ENCODE measurements at places on chromosomes 7 and 10.

DNA sequence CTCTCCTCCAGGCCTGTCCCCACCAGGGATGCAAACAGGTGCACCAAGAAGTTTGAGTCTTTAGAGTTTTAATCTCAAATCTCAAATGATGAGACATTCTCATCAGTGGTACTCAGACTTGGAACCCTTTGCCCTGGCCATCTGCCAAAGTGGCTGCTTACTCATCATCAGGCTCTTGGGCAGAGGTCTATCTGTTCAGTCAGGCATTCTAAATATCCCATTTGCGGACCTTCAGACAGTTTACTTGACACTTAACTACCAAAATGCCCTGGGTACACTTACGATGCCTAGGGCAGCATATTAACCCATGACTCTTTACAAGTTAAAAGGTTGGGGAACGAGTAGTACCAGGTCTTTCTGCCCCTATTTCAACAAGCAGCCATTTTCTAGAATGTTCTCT is 61.2 kb upstream of the YAE1 start:
- no peak for DNase-seq

GRCh38 chr10:91415816-91416215 is 5.7 kb downstream of the HECTD2 start:
- no peak for DNase-seq

- no peak for DNase-seq
These were observed 935 bp downstream of the MMP21 start for GRCh38 chr10:125774581-125775191.

DNA sequence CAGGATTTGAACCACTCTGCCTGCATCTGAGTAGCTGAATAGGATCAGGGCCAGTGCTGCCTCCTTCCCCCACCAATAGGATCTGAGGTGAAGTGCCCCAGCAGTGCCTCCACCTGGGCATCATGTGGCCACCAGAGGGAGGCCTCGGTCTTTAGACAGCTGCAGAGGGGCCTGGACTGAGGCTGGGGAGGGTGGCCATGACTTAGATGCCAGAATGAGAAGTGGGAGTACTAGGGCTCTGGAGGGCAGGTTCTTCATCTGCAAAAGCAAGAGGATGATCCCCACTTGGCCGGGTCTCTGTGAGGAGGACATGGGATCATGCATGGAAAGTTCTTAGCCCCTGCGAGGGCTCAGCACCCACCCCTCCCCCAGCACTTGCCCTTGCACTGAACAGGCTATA is 56.9 kb downstream of the NEUROG3 start:
- DNase-seq, result peak; percentile 7

GRCh38 chr10:117929327-117930067 is 117.2 kb downstream of the RAB11FIP2 start:
- DNase-seq, result no peak

DNA sequence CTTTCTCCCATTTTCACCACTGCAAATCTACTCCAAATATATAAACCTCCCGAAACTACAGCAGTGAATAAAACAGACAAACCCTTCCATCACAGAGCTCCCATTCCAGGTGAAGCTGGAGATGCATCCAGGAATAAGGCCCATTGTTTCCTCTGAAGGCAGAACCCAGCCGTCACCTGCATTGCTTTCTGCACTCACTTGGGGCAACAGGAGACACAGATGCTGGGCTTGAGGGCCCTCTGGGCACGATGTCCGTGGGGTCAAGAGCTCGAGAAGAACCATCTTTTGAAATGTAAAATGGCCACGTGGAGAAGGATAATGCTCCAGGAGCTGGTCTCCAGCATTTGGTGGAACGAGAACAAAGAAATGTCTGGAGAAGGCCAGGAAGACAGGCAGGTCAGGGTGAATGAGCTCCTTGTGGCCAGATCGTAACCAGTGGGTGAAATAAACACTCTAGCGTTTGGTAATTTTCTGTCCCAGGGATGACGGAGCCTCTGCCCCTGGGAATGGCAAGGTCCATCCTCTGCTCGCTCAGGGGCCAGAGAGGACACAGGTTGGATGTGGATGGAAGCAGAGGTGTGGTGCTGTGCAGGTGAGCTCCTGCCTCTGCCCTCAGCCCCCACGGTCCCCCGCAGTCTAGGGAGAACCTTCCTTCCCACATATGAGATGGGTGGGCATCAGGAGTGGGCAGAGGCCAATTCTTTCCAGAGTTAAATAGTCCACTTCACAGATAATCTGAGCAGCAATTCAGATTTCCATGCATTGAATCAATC is 556.1 kb downstream of the DNAJB6 start:
- DNase-seq, result no peak

DNA sequence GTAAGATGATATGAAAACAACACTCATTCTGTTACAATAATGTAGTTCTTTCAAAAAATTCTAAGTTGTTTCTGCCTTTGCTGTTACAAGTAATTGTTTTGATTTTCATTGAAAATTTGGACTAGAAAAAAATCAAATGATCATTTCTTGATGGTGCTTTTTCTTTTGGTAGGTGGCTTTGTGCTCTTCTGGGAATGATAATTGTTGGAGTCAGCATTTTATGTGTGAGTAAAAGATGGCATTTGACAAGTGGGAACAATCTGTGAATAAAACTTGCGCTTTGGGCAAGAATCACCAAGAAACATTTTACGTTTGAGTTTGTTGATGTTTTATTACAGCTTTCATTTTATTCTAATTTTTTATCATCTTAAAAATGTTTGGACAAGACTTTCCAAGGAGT is 25.9 kb downstream of the SLC18A2 start:
- no peak for DNase-seq

DNA sequence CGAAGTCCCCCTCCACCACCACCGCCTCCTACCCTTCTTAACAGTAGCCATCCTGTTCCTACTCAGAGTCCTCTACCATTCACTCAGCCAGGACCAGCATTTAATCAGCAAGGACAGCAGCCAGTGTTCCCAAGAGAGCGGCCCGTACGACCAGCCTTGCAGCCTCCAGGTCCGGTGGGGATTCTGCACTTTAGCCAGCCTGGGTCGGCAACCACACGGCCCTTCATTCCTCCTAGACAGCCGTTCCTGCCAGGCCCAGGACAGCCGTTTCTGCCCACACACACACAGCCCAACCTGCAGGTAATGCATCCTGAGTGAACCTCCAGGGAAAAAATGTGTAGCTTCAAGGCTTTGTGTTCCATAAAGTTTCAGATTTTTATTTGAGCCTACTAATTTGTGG is 74.2 kb downstream of the SHH start:
- DNase-seq, result no peak

- no peak for DNase-seq
These were observed 431.1 kb upstream of the KLF6 start for GRCh38 chr10:4215963-4216575.

DNA sequence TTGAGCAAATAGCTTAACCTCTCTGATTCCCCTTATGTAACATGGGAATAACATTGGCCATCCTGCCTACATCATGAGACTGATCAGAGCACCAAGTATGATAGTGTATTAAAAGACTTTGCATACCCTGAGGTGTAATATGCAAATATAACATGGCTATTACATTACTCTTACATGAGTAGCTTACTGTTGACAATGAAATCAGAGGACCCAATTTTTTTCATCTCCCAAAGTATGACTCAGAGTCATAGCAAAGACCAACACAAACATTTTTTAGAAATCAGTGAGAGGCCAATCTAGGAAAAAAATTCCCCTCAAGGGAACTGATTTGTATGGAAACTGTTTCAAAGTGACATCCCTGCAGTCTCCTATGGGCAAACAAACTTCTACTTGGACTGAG is 47.0 kb upstream of the TMEM140 start:
- no peak for DNase-seq

DNA sequence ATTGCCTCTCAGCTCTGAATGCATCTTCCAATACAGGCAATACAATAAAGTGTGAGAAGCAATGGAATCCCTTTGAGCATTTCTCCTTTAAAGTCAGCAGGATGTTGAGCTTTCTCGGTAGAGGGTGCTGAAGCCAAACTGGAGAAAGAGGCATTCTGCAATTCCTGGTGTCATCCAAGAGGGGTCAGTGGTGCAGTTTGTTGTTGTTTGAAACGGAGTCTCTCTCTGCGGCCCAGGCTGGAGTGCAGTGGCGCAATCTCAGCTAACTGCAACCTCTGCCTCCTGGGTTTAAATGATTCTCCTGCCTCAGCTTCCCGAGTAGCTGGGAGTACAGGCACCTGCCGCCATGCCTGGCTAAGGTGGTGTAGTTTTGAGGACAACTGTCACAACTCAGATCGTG is 486.5 kb downstream of the CALN1 start:
- DNase-seq, result no peak

GRCh38 chr7:110675383-110676103 is 415.4 kb upstream of the LRRN3 start:
- DNase-seq, result no peak

DNA sequence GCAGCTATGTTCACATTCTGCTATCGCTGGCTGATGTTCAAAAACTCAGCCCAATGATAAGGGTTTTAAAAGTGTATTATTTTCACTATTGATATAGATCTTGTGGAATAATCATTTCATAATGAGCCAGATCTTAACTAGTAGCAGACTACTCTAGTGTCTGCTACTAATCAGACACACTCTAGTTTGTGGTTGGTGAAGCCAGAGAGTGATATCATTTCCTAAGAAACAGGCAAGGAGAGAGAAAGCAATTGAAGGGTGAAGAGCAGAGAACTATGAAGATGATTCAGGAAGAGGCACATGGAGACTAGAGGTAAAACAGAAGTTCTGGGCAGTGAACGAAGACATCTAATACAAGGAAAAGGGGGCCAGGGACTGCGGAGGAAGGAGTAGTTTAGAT is 58.2 kb upstream of the BET1 start:
- no peak for DNase-seq

GRCh38 chr7:49400891-49401550 is 372.4 kb upstream of the VWC2 start:
- DNase-seq, result no peak

- DNase-seq, result no peak
These were observed 107.2 kb downstream of the COBL start for GRCh38 chr7:51209426-51209825.

- DNase-seq, result no peak
These were observed 25.8 kb downstream of the ZNF800 start for GRCh38 chr7:127366680-127367079.

GRCh38 chr10:102247734-102248133 is 2.4 kb downstream of the GBF1 start:
- no peak for DNase-seq

- DNase-seq, result no peak
These were observed 24.8 kb downstream of the OIT3 start for GRCh38 chr10:72918352-72918751.

- no peak for DNase-seq
These were observed 226.9 kb upstream of the SEMA3D start for GRCh38 chr7:85413718-85414117.

GRCh38 chr7:10571759-10572158 is 401.9 kb upstream of the PHF14 start:
- no peak for DNase-seq

GRCh38 chr7:114086537-114086913 is 167.7 kb upstream of the PPP1R3A start:
- DNase-seq, result no peak

GRCh38 chr10:52239771-52240170 is 74.3 kb upstream of the DKK1 start:
- no peak for DNase-seq

DNA sequence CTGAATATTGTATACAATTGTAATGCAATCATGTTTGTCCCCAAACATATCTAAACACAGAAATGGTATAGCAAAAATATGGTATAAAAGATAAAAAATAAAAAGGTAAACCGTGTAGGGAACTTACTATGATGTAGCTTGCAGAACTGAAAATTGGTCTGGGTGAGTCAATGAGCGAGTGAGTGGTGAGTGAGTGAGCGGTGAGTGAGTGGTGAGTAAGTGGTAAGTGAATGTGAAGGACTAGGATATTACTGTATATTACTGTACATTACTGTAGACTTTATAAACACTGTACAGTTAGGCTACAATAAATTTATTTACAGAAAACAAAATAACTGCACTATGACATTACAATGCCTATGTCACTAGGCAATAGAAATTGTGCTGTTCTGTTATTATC is 1163.2 kb upstream of the SORCS1 start:
- DNase-seq, result no peak

- DNase-seq, result no peak
These were observed 3.6 kb downstream of the SRI start for GRCh38 chr7:88216276-88216675.

DNA sequence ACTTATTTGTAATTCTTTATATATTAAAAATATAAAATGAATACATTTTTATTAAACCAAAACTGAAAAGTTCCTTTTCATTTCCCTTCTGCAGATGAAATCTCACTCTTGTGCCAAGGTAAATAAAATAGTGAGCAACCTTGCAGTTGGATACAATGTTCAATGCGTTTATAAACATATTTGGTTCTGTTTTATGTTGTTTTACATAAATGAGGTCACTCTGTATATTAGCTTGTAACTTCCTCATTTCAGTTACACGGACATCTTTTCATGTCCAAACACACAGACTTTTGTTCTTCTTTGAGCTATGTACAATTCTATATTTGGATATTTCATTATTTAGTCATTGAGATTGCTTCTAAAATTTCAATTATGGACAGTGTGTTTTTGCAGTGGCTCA is 107.7 kb downstream of the BBS9 start:
- no peak for DNase-seq

- DNase-seq, result no peak
These were observed 601.6 kb downstream of the PTPRN2 start for GRCh38 chr7:157986051-157986450.

DNA sequence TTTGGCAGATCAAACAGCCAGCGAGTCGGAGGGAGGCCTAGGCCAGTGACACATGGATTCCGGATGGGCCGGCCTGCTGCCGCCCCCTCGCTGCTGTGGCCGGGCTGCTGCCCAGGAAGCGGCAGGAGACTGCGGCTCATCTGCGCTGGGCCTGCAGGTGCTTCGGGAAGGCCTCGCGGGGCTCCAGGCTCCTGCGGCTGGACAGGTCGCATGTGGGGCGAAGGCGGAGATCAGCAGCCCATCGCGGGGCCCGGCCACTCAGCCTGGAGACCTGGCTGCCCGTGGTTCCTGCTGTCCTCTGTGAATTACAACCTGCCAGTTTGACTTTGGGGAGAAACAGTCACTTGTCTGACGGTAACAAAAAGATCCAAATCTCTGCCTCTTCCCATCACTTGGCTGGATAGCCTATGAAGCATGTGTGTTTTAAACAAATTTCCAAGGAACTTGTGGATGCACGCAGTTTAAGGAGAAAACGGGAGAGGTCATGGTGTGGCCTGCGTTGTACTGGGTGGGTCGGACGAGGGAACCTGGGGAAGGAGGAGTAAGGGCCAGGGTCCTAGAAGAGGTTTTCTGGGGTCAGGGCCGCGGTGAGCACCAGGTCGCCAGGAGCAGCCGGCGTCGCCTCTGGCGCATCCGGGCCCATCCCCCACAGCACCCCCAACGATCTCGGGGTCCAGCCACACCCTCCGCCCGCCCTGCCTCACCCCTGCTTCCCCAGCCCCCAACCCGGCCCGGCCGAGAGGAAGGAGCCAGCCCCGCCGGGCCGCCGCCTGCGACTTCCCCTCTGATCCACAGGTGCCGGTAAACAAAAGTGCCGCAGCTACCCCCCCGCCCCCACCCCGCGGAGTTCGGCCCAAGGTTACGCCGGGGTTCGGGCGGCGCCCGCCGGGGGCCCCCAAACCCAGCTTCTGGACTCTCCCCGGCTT is 1.6 kb downstream of the SPOCK2 start:
- DNase-seq, result peak; percentile 75

GRCh38 chr10:70455213-70455630 is 13.7 kb upstream of the NODAL start:
- no peak for DNase-seq

- DNase-seq, result no peak
These were observed 36.6 kb downstream of the GTF2IRD1 start for GRCh38 chr7:74489997-74490945.
